ENCODE measurements at places on chromosomes 6 and 20.
A peak's percentile ranks its signal among the peaks of the same experiment; 100 is the strongest.

- H3K27ac ChIP-seq, result no peak overlapping the region
- H3K36me3 ChIP-seq, result no peaks in the 10 kb centered on the region
- no peaks in the 10 kb centered on the region for H3K4me1 ChIP-seq
Observed at GRCh38 chr20:1888796-1889463, 6.3 kb upstream of the SIRPA start.

DNA sequence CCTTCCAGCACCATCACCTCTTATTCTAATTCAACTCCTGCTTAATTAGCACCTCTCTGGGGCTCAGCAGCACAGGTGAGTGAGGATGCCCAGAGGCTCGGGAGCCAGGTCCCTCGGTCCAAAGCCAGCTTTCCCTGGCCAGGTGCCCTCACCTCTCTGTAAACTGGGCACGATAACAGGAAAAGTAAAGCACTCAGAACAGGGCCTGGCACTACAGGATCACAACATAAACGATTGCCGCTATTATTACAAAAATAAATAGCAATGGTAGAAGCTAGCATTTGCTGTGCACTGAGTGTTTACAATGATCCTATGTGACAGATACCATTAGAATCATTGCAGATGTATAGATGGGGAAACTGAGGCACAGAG lies 2.6 kb downstream of the BPIFB2 start:
- peaks cover 3% of the 10 kb centered on the region for H3K4me1 ChIP-seq
- no peak for DNase-seq

DNA sequence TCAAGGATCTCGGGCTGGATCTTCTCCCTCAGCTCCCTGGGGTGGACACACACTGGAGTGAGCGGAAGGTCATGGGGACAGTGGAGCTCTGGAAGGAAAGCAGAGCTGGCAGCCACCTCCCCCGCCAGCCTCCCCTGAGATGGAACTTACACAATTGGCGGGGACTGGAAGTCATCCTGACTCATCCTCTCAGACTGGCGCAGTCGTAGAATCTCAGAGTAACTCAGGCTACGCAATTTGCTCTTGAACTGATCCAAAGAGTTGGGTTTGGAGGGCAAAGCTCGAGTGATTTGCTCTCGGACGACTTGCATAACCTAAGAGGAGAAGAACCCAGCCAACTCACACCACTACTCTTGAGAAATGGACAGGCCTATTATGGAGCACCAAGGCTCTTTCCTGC lies 34.8 kb downstream of the ELMO2 start:
- DNase-seq, result no peak
- no peak overlapping the region for H3K27ac ChIP-seq
- peaks cover 68% of the 10 kb centered on the region for H3K36me3 ChIP-seq

DNA sequence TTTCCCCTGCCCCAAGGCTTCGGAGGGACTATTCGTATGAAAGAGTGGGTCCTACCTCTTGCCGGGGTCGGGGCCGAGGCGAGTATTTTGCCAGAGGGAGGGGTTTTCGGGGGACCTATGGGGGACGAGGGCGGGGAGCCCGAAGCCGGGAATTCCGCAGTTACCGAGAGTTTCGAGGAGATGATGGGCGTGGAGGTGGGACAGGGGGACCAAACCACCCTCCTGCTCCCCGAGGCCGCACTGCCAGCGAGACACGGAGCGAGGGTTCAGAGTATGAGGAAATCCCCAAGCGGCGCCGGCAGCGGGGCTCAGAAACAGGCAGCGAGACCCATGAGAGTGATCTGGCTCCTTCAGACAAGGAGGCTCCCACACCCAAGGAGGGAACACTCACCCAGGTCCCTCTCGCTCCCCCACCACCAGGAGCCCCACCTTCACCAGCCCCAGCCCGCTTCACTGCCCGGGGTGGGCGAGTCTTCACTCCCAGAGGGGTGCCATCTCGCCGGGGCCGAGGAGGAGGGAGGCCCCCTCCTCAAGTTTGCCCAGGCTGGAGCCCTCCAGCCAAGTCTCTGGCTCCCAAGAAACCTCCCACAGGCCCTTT lies 11.3 kb downstream of the PRRC2A start:
- H3K4me1 ChIP-seq, result peaks cover 5% of the 10 kb centered on the region
- no peak for DNase-seq
- H3K27ac ChIP-seq, result no peak overlapping the region
- no peaks in the 10 kb centered on the region for H3K27me3 ChIP-seq
- peaks cover 67% of the 10 kb centered on the region for H3K36me3 ChIP-seq

DNA sequence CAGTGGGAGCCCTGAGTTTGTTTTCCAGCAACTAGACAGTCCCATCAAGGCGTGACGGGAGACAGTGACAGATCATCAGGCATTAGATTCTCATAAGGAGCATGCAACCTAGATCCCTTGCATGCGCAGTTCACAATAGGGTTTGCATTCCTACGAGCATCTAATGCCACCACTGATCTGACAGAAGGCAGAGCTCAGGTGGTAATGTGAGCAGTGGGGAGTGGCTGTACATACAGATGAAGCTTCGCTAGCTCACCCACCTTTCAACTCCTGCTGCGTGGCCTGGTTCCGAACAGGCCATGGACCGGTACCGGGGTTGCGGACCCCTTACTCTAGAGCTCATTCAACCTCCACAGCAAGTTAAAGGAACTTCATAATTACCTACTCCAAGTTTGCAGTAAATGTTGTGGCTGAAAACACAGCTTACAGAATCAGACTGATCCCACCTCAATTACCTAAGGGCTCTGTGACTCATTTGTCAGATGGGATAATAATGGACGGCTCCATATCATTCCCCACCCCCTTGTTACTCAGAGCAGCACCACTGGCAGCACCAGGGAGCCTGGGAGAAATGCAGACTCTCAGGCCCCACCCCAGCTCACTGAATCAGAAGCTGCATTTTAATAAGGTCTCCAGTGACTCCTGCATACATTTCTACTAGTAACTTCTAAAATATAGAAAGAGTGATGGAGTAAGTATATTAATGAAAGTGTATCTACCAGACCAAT lies 15.7 kb downstream of the PXMP4 start:
- H3K4me1 ChIP-seq, result peaks cover under 1% of the 10 kb centered on the region
- H3K27ac ChIP-seq, result no peak overlapping the region
- no peak for DNase-seq
- H3K36me3 ChIP-seq, result peaks cover 9% of the 10 kb centered on the region
- H3K4me3 ChIP-seq, result no peak overlapping the region
- H3K27me3 ChIP-seq, result no peaks in the 10 kb centered on the region

DNA sequence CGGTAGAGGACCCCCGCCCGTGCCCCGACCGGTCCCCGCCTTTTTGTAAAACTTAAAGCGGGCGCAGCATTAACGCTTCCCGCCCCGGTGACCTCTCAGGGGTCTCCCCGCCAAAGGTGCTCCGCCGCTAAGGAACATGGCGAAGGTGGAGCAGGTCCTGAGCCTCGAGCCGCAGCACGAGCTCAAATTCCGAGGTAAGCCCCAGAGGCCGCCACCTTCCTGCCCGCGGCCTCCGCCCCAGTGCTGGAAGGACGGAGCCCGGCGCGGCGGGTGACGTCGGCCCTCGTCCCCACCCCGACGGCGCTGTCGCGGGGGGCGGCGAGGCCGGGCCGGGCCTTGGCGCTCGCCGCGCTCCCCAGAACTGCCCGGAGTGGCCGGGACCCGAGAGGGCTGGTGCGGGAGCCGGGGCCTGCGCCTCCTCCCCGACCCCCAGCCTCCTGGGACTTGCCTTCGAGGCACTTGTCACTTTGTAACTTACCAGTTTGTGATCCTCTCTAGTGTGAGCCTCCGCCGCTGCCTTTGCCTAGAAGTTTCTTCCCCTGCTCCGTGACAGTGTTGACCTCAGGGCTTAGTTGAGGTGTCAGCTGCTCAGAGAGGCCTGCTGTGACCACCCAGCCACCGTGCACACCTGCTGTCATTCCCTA lies 417 bp downstream of the VAPB start:
- H3K4me3 ChIP-seq, result peak overlapping the region; percentile 98
- H3K27me3 ChIP-seq, result peaks cover 3% of the 10 kb centered on the region
- peak overlapping the region; percentile 97 for H3K27ac ChIP-seq

DNA sequence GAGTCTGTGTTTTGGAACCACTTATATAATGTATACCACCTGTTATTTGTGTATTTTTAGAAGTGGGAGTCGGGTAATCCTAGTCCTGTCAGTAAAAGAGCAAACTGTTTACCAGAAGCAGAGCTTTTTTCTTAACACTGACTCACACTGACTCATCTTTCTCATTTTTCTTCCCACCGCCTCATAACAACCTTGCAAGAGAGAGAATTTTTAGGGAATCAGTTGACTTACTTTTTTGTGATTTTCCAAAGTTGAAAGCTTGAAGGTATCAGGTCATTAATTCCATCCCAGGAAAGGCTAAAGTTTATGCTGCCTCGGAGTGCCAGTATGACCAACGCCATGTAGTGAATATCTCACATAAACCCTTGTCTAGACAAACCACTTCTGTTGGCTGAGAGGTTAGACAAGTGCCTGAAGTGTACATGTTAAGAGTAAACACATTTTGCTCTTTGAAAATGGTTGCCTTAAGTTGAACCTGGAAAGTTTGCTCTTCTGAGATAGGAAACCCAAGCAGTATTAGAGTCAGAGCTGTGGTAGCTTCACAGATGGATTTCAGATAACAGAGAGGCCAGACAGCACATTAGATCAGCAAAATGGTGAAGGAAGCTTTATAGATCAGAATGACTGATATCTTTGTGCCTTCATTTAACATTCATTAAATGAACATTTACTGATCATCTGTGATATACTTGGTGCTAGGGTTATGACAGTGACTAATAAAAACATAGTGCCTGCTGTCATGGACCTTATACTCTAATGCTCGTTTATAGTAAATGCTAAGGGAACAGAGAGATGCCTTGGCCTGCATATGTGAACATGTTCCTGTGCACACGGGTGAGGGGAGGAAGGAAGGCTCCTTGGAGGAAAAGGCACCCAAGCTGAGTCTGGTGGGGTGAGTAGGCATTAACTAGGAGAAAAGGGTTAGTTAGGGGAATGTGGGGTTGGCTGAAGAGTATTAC lies 29.1 kb upstream of the PKIG start:
- peaks cover 13% of the 10 kb centered on the region for H3K4me1 ChIP-seq
- peaks cover 5% of the 10 kb centered on the region for H3K27me3 ChIP-seq
- no peak for DNase-seq
- no peaks in the 10 kb centered on the region for H3K36me3 ChIP-seq

- H3K4me1 ChIP-seq, result peaks cover 43% of the 10 kb centered on the region
- no peak overlapping the region for H3K27ac ChIP-seq
- H3K27me3 ChIP-seq, result no peaks in the 10 kb centered on the region
Observed at GRCh38 chr20:56431471-56431870, 19.4 kb downstream of the CASS4 start.

DNA sequence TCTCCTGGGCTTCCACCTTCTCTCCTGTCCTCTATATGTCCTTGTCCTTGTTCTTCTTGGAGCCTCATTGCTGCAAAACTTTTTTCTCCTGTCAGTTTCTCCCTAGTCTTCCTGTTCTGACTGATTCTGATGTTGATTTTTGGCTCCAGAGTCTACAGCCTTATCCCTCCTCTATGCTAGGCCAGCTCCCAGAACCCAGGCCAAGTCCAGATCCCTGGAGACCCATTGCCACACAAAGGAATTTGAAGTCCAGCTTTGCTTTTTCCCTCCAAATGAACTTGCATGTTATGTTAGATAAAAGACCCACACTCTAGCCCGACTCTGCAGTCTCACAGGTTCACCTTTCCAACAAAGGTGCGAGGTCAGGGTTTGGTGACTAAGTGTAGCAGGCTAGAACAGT lies 203.1 kb downstream of the FNDC1 start:
- H3K27me3 ChIP-seq, result peaks cover 6% of the 10 kb centered on the region
- no peak overlapping the region for H3K27ac ChIP-seq
- no peaks in the 10 kb centered on the region for H3K36me3 ChIP-seq

GRCh38 chr6:121439475-121439874 lies 4.0 kb downstream of the GJA1 start:
- no peak for DNase-seq
- peaks cover 15% of the 10 kb centered on the region for H3K4me1 ChIP-seq
- H3K27ac ChIP-seq, result no peak overlapping the region
- H3K27me3 ChIP-seq, result peaks cover 41% of the 10 kb centered on the region
- H3K36me3 ChIP-seq, result no peaks in the 10 kb centered on the region
